ENCODE measurements at places on chromosomes 3 and 15.

DNA sequence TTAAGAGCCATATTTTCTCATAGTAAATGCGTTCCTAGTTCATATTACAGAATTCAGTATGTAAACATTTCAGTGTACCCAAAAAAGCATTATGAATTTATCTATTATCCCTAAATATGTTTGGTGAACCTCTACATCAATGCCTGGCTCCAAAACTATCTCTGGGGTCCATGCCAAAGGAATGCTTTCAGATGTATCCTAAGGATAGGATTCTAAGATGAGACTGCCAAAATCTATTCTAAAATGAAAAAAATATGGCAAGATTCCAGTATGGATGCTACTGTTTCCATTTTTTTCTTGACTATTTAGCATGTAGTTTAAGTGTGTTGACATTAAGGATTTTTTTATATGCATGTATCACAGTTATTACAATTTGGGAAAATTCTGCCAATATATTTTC, 18.8 kb downstream of the EIF5A2 start:
- DNase-seq = no peak

- DNase-seq = no peak
Measured at GRCh38 chr3:146154995-146155394, 6.0 kb downstream of the PLOD2 start.

DNA sequence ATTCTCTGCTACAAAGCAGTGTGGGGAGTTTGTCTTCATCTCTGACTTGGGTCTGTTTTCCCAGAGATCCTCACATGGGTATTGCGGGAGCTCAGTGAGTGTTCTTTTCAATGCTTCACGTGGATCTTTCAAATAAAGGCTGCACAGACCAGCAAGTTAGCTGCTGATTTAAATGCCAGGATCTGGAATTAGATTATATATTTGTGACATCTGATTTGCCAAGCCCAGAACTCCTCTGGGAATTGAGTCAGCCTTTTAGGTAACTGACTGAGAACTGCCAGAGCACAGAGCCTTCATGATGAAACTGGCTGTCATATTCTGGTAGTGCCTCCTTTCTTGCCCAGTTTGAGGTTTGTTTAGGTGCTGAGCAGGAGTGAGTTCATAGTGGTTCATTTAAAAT, 14.7 kb downstream of the EDEM1 start:
- no peak for DNase-seq

GRCh38 chr3:11198070-11198469, 43.8 kb downstream of the HRH1 start:
- DNase-seq = no peak

- peak; percentile 8 for DNase-seq
Measured at GRCh38 chr3:197545571-197545970, 10.2 kb downstream of the BDH1 start.
